Putamen (tissue), 1 donor: ENCODE measurements at places on chromosomes 16 and 17.
A peak's percentile ranks its signal among the peaks of the same experiment; 100 is the strongest.

- no peak for DNase-seq
Observed at GRCh38 chr17:82463391-82463790, 4.8 kb downstream of the NARF start.

DNA sequence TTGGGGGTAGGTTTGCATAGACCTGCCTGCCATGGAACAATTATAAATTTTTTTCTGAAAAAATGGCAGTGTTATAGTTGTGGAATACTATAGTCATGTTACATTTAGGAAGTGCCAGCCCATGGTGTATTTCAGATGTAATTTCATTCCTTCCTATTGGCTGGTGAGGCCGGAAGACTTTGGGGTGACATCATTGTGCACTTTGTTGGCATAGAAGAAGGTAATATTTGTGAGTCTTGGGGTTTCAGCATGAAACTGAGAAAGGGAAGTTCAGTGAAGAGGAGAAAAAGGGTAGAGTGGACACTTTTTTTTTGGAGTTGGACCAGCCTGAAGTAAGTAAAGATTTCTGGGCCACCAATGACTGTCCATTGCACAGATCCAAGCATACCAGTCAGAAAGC, 16.0 kb upstream of the HEATR6 start:
- DNase-seq: no peak

DNA sequence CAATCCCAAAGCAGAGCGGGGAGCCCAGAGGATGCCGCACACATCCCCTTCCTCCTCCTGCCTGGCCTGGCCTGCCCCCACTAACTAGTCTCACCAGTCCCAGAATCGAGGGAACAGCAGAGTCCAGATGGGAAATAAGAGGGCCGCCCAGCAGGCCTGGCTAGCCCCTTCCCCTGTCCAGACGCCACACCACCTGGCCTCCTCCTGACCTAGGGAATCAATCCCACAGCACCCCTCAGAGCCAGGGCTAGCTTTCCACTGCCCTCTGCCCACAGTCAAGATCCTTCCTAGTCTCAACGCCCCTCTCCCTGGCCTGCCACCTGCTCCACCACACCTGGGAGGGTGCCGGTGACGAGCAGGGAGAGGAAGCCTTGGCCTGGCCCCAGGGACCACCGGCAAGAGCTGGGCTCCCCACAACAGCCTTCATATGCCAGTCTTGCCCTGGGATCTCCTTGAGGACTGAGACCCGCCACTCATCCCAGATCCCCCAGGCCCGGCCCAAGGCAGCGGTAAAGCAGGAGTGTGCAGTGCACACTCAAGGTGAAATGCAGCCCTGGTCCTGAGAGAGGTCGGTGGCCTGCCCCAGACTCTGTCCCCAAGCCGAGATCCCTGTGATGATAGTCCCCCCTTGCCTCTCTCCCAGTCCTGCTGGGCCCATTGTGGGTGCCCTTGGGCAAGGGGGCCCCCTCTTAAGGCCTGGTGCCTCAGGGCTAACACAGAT, 27.9 kb downstream of the KATNB1 start:
- DNase-seq: no peak

- DNase-seq: peak; percentile 79
Observed at GRCh38 chr17:28613931-28614381, at the start of gene RSKR. RSKR (minus strand) TSS chr17:28614185; CDS start chr17:28614161, 24 bp downstream.

DNA sequence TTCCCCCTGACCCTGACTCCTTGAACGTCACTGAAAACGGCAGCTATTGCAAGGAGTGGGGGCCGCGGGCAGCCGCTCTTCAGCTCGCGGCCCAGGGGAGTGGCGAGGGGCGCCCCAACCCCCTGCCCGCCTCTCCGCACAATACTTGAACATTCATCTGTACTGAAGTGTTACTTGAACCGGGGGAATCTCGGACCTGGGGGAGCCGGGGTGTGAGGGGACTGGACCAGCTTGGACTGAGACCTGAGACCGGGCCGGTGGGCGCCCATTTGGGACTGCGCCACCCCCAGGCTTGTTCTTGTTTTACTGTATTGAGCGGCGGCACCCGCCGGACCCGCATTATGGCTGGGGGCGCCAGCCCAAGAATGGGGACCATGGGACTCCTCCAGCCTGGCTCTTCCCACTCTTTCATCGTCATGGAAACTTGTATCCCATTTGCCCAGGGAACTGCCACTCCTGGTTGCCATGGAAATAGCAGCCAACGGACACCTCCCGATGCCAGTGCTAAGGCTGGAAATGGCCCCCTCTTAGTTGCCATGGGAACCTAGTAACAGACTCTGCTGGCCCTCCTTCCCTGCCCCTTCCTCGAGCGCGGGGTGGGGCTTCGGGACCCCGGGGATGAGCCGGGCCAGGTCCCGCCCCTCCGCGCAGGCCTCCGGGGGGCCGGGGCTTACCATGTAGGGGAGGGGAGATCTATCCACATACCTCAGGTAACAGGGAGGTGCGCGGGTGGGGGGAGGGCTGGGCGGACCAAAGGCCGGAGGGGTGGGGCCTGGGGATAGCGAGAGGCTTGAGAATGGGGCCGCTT, 805 bp upstream of the ORAI3 start:
- peak; percentile 91 for DNase-seq

- no peak for DNase-seq
Observed at GRCh38 chr16:70737377-70738082, 51.7 kb upstream of the MTSS2 start.

- DNase-seq: no peak
Observed at GRCh38 chr16:14324581-14324980, 253.5 kb downstream of the MRTFB start.

DNA sequence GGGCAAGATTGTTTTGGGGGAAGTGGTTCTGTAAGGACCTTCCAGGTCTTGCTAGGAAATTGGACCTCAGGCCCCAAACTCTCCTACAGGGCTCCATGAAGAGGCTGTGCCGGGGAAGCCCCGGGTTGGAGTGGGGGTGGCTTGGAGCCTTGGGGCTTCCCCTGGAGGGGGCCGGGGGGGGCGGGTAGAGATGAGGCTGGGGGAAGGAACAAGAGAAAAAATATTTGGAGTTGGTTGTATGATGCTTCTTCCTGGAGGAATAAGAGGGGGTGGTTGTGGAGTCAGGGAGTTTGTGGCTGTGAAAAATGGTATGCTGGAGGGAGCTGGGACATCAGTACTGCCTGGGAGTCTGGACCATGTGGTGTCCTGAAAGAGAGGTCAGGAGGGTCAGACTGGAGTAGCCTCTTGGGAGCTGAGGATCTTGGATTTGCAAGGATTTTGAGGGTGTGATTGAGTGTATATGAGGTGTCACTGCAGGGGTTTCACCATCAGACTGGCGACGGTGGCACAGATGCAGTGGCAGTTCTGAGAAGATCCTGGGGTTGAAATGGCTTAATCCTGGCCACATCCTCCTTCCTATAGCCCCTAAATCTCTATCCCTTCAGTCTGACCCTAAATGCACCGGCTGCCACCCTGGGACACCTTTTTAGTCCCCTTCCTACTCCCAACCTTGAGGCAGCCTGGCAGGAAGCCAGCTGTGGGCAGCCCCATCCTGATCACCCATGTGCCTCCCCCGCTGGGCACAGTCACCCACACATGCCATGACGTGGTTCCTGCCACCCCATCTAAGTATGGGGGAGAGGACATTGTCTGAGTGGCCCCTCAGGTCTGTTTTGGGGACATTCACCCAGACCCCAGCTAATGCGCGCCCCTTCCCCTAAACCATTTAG, 10.9 kb downstream of the RARA start:
- DNase-seq: no peak

- DNase-seq: no peak
Observed at GRCh38 chr16:30887927-30888326, 6.0 kb downstream of the BCL7C start.

DNA sequence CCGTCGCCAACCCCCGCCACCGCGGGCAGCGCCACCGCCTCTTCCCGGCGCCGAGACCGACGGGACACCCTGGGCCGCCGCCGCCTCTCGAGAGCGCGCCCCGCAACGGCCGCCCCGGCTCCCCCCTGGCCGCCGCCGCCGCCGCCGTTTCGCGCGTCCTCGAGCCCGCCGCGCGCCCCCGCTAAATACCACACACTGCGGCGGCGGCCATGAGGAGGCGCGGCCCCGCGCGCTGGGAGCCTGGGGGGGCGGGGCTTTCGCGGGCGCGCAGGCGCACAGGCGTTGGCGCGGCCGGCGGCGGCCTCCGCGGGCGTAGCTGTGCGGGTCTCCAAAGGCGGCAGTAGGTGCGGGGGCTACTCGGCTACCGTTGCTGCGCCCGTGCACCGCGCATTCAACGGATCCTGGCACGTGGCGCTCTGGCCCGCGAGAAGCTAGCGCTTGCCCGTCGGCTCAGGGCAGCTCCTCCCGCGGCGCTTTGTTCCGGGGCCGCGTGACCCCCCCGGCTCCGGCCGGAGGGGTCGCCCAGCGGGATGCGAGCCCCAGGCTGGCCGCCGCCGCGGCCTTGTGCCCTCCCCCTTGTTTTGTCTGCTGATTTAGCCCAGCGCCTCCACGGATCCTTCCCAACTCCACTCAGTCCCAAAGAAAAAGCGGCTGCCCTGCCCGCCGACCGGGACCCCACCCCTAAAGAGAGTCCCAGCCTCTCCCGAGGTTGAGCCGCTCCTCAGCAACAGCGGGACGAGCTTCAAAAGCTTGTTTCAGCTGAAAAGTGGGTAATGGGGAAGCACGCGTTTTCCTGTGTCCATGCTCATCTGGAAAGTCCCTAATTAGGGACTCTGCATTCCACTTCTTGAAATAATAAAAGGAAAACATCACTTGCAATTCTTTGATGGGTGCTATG, at the start of gene SIAH1:
Gene SIAH1, minus strand, starts transcription at position 161 of the 898 bp plus-strand sequence. CDS start 22,985 bp downstream, outside the sequence.
- peak; percentile 89 for DNase-seq

GRCh38 chr16:89191033-89191900, 9.1 kb downstream of the SLC22A31 start:
- DNase-seq: no peak

DNA sequence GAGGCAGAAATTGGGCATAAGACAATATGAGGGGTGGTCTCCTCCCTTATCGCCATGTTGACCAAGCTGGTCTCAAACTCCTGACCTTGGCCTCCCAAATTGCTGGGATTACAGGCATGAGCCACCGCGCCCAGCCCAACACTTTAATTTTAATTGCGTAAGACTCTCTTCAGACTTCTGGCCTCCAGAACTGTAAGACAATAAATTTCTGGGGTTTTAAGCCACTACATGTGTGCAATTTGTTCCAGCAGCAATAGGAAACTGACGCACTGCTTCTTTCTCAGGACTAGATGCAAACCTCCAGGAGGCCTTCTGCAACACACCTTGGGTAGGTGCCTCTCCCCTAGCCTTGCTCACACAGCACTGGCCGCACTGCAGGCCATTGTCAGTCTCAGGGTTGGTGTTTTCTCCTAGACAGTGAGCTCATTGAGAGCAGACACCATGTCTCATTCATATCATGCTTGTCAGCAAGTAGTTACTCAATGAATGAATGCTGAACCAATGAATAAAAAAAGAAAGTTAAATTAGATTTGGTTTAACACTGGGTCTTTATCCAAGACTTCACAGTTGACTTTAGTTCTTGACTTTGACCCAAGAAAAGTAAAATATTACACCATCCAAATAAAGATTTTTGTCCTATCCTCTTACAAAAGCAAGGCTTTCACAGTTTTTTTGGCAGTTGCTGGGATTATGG, 5.5 kb upstream of the ACSF2 start:
- DNase-seq: no peak
